ENCODE measurements at places on chromosomes 1 and 21.

GRCh38 chr1:75707191-75707590 lies 17.3 kb upstream of the ACADM start:
- DNase-seq: no peak

GRCh38 chr1:37438869-37439343 lies 35.5 kb upstream of the ZC3H12A start:
- no peak for DNase-seq

- DNase-seq: no peak
Measured at GRCh38 chr1:170262276-170262939, 116.6 kb downstream of the NTMT2 start.

GRCh38 chr1:98059620-98060019 lies 138.8 kb upstream of the DPYD start:
- DNase-seq: no peak

DNA sequence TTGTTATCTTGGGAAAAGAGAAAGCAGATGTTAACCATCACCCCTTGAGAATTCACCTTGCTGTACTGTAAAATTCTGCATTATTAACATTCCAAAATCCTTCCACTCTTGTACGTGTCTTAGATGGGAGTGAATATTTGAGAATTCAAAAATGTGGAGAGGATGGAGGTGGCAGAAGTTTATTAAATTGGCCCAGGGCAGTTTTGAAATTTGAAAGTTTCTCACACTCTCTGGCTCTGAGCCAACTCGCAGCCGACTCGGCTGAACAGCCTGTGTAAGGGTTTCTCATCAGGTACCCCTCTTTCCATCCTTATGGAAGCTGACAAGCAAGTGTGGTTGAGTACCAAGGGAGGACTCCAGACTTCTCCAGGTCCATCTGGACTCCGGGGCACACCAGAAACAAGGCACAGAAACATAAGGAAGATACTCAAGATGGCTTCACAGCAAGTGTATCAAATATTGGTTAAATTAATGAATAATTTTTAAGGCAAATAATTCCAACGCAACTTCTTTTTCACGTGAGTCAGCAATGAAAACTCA lies 45.1 kb downstream of the RRAGC start:
- DNase-seq: no peak

DNA sequence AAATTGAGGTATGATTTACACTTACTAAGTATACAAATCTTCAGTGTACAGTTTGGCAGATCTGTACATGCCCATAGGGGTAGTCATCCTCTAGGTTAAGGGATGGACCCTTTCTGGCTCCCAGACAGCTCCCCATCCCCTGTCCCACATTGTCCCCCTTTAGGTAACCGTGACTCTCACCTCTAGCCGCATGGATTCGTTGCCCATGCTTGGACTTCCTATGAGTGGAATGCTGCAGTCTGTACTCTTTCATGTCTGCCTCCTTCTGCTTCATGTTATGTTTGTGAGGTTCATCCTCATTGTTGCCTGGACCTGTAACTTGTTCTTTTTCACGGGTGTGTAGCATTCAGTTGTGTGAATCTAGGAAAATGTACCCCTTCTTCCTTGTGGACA lies 20.3 kb downstream of the SLC37A1 start:
- DNase-seq: no peak

GRCh38 chr1:184788970-184789369 lies 34.3 kb upstream of the EDEM3 start:
- DNase-seq: no peak

GRCh38 chr1:204873714-204874113 lies 3.1 kb downstream of the NFASC start:
- no peak for DNase-seq

Measured in LNCaP clone FGC (cell line).